ENCODE measurements at places on chromosomes 6 and 20.

DNA sequence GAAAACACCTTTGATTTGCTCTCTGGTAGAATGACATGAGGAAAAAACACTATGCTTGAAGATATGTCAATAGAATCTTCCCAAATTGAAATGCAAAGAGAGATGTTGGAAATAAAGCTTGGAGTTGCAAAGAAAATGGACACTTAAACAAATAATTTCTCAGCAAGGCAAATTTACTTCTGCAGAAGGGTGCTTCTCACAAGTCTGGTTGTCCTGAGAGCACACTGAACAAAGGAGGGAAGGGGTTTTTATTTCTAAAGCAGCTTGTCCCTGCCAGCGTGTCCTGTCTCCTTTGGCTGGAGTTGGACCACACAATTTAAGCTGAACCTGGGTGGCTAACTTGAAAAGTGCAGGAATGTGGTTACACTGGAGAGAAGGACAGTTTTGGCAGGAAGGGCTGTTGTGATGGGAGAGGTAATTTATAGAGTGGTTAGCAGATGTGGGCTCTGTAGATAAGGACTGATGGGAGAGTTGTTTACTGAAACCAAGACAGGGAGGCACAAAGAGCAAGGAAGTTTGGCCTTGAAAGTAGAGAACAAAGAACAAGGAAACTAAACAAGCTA is 454.6 kb upstream of the EYS start:
- no peak for DNase-seq

DNA sequence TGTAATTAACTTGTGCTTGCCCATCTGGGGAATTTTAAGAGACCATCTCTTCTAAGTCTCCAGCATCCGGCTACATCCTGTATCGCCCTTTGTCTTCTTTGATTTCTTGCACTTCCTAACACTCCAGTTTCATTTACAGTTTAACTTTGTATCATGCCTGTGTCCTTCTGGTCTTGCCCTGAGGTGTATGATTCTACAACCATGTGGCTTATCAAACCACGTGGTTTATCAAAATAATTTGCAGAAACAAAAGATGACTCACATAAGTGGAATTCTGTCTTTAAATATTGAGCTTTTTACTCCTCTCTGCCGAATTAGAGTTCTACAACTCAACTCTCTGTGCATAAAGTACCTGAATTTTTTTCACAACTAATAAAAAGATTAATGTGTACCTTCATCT is 580.7 kb downstream of the KIF16B start:
- no peak for DNase-seq

DNA sequence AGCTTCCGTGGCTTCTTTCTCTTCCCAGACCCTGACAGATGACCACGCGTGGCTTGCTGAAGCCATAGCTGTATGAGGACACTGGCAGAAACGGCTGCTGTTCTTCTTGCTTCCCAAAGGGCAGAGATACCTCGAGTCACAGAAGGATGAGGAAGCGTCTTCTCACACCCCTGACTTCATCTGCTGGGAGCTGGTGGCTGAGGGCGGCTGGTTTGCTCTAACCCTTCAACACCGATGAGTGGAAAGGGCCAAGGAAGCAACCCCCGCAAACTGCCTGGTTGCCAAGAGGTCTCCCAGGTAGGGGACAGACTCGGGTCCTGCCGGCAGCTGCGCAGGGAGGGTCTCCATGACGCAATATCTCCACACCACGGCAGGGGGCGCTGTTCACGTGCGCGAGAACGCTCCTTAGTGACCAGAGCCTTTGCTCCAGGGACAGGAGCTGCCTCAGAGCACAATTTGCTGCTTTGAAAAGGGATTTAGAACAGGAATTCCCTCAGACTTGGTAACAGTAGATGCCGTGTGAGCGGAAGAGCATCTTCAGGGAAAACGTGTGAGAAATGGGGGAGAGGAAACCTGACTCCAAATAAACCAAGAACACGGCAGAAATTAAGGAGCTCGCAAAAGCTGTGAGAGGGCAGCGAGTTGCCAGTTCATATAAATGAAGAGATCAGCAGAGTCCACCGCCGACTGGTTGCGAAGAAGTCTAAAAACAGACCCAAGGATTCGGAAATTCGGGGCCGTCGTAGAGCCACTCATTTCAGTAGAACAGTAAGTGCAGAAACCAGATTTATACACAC is 80.2 kb downstream of the ERMARD start:
- DNase-seq, result peak; percentile 33

GRCh38 chr6:44762496-44762895 is 375.0 kb downstream of the CDC5L start:
- DNase-seq, result no peak

GRCh38 chr20:10714236-10714975 is 40.6 kb upstream of the JAG1 start:
- no peak for DNase-seq

GRCh38 chr6:101826269-101826668 is 432.8 kb downstream of the GRIK2 start:
- DNase-seq, result no peak

DNA sequence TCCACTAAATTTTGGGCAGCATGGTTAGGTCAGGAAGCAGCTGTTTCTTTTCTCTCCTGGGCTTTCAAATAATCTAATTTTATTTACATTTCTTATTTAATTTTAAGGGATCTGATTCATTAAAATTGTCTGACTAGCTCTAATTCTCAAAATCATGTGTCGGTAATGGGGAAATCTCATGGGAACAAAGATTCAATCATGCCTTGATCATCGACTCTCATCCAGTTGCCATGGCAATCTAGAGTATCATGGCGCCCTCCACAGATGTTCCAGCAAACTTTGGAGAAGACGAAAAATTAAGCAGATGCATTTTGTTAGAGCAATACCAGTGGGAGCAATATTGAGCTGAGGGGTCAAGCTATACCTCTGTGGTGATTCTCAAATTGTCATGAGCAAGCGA is 358.0 kb upstream of the CDH4 start:
- DNase-seq, result no peak

- no peak for DNase-seq
These were observed 3.6 kb upstream of the ADGRG6 start for GRCh38 chr6:142297996-142298753.

- DNase-seq, result no peak
These were observed 543.2 kb upstream of the JARID2 start for GRCh38 chr6:14702678-14703077.

GRCh38 chr6:22751223-22751622 is 181.9 kb downstream of the HDGFL1 start:
- no peak for DNase-seq

GRCh38 chr6:55994531-55994930 is 119.1 kb upstream of the BMP5 start:
- no peak for DNase-seq

- DNase-seq, result no peak
These were observed 189.7 kb upstream of the JAG1 start for GRCh38 chr20:10863337-10864060.

- DNase-seq, result no peak
These were observed 76.2 kb upstream of the BCLAF1 start for GRCh38 chr6:136365776-136366354.

GRCh38 chr20:13333793-13334192 is 112.7 kb downstream of the ISM1 start:
- no peak for DNase-seq

DNA sequence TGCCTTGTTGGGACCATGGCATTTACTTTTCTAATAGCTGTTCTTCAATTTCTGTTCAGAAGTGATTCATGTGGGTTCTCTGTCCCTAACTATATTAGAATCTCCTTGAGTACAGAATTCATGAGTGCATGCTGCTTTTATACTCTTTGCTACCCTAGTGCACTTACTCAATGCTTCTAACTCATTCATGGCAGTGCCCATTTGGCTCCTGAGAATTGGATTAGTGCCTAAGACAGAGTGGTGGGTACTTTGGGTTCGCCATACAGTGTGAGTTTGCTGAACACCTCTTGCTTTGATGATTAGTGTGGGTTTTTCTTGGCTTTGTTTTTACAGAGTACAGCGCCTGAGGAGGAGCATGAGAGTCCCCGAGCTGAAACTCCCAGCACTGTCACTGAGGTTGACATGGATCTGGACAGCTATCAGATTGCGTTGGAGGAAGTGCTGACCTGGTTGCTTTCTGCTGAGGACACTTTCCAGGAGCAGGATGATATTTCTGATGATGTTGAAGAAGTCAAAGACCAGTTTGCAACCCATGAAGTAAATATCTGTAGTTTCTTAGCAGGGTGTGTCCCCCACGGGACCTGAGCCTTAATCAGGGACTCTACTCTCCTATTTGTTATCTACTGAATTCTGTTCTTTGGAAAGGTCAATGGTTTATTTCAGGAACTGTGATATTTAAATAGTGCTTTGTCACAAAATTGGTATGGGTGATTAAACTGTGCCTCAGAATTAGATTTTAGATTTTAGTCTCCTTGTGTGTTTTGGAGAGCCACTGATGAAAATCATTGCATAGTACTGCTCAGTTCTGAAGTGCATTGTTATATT is 150.7 kb downstream of the UTRN start:
- no peak for DNase-seq

GRCh38 chr6:45185403-45186251 is 142.5 kb upstream of the RUNX2 start:
- no peak for DNase-seq

DNA sequence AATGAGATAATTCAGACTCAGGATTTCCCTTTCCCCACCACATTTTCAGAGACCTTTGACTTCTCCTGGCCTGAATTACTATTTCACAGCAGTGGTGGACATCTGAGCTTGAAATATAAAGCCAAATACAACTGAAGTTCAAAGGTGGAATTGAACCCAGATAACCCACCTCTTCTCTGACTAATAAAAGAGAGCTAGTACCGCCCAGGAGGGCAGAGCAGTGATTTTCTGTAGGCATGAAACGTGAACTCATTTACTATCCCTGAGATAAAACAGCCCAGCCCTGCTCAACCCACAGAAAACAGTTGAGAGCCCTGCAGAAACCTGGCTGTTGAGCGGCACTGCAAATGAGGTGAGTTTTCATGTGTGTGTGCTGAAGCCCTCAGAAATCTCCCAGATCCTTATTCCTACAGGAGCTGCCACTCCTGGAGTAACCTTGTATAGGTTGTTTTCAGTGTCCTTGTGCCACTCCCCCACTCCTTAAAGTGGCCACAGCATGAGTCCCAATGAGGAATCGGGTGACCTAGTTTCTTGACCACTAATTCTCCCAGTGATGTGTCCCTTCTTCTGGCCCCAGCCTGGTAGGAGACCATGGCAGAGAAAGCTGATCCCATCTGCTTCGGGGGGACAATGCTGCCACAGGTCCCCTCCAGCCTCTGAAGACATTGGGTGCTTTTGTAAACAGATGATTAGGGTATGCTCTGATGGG is 99.2 kb downstream of the NOL4L start:
- no peak for DNase-seq

GRCh38 chr6:133040094-133040802 is 200.9 kb upstream of the EYA4 start:
- no peak for DNase-seq

GRCh38 chr20:21100578-21101452 is 5.3 kb downstream of the LINC00237 start:
- DNase-seq, result no peak

DNA sequence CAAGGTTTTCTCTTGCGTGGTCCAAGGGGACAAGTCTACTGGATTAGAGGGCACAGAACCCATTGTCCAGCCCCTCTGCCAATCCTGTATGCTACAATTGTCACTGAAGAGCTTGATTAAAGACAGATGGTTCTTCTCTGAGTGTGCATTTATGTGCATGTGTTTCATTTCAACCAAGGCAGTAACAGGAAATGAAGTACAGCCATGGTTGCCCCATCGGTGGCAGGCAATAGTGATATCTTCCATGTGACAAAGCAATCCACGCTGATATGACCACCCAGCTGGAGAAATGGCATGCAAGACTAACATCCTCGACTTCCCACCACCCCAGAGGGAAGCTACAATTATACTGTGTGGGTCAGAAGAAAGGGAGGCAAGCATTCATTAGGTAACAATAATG is 85.5 kb downstream of the UNC5CL start:
- no peak for DNase-seq

- DNase-seq, result no peak
These were observed 122.3 kb downstream of the QRSL1 start for GRCh38 chr6:106751501-106752252.

DNA sequence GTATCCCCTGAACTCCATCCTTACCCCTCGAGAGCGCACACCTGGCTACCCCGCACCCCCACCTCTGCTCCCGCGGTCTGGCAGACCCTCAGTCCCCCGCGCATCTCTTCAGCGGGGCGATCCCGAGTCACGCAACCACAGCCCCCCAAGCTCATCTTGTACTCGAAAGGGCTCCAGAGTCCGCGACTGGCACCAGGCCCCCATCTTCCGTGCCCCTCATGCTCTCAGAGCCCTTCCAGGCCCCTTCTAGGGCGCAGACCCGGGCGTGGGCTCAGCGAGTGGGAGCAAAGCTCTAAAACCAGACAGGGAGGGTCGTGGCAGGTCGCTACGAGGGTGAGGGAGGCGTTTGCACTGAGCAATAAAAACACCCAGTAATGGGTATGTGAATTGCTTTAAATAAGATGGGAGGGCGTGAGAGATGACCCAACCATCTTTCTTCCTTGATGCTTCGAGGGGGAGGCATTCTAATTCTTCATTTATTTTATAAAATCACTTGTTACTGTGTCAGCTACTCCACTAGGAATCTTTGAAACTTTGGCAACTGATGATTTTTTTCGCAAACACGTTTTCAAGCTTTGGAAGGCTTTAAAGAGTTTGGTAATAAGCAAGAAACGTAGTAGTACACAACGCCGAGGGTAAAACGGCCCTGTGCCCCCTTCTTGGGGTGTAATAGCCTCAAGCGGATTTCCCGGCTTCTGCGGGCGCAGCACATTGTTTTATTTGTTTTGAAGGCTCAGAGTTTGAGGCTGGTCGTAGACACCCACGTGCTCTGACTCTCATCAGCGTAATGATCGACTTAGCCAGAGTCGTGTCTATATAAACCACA is 42.6 kb upstream of the SUPT3H start:
- peak; percentile 54 for DNase-seq

GRCh38 chr20:49273696-49274277 is 4.1 kb downstream of the ZNFX1 start:
- no peak for DNase-seq

- DNase-seq, result no peak
These were observed 34.2 kb upstream of the CDH4 start for GRCh38 chr20:61217848-61218247.

- DNase-seq, result no peak
These were observed 659.2 kb downstream of the PRKN start for GRCh38 chr6:162068340-162068739.

DNA sequence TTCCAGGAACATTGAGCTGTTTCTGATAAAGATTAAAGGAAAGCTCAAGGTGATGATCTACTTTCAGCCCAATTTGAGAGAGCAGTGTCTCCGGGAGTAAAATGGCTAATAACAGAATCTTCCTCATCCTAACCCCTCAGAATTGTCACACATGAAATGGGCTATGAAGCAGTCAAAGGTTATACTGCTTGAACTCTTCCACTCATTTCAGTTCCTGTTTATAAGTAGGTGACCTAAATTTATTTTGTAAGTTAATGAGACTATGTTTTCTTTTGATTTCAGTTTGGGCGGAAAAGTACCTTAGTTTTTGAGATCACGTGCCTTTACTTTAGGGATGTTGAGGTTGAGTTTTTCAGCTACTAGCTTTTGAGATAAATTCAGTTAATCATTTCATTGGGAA is 47.2 kb downstream of the QKI start:
- no peak for DNase-seq

DNA sequence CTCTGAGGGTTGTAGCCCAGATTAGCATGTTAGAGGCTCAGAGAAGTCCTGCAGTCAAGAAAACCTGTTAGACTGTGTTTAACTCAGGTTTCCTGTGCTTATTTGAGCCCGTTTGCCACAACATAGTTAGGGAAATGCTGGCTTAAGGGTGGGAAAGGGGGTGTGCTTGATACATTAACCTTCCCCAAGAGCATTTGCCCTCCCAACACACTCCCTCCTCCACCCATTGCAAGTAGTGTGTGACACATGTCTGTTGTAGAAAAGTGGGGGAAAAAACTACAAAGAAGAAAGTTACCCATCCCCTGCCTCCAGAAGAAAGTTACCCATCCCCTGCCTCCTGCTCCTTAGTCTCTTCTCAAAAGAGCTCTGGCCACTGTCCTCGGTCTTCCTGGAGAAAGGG is 36.8 kb upstream of the MRPS18A start:
- no peak for DNase-seq

Measured in effector memory CD4-positive, alpha-beta T cell (primary cell).